IPS-NIHi11 (cell line): ENCODE measurements at places on chromosomes 7 and 10.
A peak's percentile ranks its signal among the peaks of the same experiment; 100 is the strongest.

- DNase-seq: no peak
These were observed 254.6 kb downstream of the CAMK1D start for GRCh38 chr10:12603766-12604470.

- peak; percentile 98 for DNase-seq
These were observed 16.0 kb upstream of the SUN1 start for GRCh38 chr7:816300-816750.

DNA sequence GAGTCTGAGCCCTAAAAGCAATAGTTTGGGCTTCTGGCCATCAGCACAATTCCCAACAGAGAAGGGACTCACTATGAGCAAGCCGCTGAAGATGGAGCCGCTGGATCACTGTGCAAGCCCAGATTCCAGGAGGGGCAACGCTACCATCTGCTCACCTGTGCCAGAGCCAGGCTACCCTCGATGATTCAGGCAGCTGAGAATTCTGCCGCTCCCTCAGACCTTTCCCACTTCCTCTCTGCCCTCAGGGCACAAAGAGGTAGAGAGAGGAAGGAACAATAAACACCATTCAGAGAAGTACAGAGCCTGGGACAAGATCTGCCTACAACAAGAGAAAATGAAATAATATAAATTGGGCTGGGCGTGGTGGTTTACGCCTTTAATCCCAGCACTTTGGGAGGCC lies 98.1 kb downstream of the MYOF start:
- no peak for DNase-seq

DNA sequence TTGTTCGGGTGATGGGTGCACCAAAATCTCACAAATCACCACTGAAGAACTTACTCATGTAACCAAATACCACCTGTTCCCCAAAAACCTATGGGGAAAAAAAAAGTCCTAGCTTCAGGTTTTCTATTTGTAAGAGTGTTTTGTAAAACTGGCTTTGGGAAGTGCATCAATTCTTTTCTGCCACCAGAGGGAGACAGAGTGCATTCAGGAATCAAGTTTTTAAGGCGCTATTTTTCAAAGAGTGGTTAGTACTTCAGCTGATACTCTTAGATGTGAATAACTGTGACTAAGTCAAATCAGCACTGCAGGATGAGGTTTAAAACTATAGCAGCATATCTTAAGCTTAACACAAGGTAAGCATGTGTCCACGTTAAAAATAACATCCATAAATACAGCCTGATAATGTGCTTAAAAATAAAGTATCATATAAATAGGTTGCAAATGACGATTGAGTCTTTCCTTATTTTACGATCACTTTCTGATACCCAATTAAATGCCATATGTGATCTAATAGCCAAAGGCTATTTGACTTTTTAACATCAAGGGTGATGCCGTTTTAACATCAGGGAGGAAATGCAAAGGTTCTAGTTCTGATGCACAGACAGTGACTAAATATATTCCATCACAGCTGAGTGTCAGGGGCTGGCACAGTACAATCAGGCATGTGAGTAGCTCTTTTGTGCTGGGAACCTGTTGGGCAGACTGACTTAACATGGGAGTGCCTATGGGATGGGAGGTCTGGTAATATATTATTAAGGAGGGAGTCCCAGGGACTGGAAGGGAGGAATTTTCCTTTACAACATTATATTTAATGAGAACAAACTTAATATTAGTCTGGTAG lies 10.6 kb upstream of the LYZL2 start:
- peak; percentile 56 for DNase-seq
